ENCODE measurements at places on chromosomes 7 and 10. TPM values are rescaled to one million over a fixed set of nuclear protein-coding genes. Genes with fewer than 3 reads are reported as not detected.

Gene AGAP6
- 5.0 TPM for total RNA-seq

Gene ABCC2
- total RNA-seq, result 0.30 TPM

Gene TRIM50
- not detected for total RNA-seq

- no peak for DNase-seq
Observed at GRCh38 chr7:30510124-30511075, 5.8 kb upstream of the GGCT start.

- no peak for DNase-seq
Observed at GRCh38 chr10:19663344-19663743, 152.9 kb upstream of the PLXDC2 start.

DNA sequence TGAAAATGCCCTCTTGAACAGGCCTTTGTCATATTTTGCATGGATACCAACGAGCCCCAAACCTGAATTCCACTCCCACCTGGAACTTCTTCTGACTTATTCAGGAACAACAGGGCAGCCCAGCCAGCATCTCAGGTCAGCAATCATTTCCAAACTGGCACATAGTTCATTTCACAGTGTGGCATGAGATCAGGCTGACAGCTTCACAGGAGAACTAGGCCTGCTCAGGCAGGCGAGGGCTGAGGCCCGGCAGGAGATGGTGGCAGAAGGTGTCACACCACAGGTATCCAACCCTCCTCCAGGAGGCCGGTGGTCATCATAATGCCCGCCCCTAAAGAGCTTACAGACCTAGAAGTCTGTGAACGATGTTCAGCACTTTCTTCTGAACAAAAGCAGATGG is 42.5 kb downstream of the DENND11 start:
- no peak for DNase-seq

DNA sequence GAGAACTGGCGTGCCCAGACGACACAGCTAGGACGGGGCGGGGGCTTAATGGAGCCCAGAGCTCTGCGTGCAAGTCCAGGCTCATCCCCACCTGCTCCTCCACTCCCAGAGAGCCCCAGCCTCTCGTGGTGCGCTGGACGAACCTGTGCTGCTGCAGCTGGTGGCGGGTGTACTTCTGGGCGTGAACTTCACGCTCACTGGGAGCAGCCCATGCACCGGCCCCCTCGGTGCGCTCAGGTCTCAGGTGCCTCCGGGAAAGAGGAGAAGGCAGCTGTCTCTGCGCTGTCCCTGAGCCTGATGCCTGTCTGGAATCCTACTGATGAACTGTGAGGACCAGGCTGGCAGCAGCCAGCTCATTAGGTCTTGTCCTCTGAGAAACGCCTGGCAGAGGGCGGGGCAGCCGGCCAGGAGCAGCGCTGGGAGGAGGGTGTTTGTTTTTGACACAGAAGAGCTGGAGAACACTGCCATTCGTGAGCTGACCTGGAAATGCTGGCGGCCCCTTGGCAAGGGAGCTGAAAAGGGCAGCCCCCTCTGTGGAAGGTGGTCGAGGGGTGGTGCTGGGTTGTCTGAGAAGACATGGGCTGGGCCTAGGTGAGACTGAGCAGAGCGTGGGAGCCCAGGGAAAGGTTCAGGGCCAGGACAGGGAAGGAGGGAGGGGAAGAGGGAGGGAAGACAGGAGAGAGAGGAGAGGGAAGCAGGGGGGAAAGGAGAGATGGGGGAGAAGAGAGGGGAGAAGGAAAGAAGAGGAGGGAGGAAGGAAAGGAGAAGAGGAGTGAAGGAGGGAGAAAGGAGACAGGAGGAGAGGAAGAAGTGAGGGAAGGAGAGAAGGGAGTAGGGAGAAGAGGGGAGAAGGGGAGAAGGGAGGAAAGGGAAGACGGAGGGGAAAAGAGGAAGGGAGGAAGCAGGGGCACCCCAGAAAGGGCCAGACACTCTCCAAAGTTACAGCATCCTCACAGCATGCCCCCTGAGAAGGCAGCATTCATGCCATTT is 53.5 kb upstream of the TNS3 start:
- no peak for DNase-seq

GRCh38 chr7:16202303-16202702 is 219.0 kb downstream of the CRPPA start:
- no peak for DNase-seq

DNA sequence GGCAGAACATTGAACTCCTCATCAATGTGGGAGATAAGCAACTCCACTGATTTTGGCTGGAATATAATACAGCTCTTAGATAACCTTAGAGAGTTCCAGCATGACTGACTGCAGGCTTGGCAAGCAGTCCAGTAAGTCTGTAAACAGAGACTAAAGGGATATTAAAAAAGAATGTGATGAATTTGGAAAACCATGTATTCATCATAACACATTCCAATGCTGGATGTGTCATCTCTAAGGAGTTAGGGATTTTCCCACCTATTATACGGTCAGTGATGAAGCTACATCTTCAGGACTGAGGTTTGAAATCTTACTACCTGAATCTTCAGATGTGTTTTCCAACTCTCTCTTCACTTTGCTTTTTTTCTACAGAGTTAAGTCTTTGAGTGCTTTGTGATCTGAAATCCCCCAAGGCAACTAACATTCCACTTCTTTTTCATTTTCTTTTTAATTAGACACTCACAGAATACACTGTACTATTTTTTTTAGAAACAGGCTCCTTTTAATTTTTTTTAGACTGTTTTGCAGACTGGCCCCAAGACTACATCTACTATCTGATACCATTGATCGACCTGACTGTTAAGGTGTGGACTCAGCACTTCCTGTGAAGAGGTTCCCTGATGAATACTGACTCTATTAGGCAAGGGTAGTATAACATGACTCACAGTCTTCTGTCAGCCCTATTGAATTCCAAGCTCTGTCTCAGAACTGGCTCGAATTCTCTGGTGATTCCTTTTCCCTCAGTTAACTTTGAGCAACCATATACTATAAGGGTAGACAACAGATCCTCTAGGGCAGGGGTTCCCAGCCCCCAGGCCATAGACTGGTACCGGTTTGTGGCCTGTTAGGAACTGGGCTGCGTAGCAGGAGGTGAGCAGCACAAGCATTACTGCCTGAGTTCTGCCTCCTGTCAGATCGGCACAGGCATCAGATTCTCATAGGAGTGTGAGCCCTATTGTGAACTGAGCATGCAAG is 678.2 kb downstream of the GRM8 start:
- DNase-seq, result no peak

DNA sequence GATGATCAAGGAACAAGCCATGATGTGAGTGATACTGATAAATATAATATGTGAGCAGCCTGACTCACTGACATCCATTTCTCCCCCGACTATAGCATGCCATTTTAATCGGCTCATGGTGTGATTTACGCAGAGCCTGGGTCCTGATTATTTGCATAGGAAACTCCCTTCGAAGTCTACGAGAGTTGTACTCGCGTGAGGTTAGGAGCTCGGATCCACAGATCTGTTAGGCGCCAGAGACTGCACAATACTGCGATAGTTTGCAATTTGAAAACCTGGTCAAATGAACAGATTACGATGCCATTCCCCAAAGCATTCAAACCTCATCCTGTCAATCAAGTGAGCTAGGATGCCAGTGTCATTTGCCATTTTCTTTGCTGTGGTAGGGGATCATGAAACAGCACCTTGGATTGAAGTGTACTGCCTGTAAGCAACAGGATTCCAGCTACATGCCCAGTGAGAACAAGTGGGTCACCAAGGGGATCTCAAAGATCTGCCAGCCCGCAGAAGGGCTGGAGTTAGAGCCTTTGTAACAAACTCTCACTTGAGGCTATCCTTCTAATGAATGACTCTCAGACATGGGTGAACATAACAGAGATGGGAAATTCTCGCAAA is 158.3 kb downstream of the FRMD4A start:
- DNase-seq, result no peak

- no peak for DNase-seq
Observed at GRCh38 chr7:4256286-4256685, 425.8 kb upstream of the FOXK1 start.

DNA sequence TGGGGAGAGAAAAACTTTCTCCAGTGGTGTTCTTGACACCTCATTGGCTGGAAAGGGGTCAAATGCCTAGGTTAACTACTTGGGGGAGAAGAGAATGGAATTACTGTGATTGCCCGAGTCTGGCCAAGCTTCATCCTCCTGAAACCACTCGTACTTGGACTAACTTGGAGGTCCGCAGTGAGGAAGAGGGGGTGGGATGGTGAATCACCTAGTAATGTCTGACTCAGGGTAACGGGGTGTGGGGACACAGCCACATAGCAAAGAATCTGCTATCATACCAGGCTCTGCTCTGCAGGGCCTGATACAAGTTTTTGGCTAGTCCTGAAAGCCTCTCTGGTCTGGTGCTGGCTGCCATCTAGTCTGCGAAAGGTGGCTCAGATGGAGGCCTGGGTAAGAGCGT is 190.9 kb downstream of the RPS24 start:
- no peak for DNase-seq

- no peak for DNase-seq
Observed at GRCh38 chr7:132065989-132066603, 509.7 kb upstream of the PODXL start.

DNA sequence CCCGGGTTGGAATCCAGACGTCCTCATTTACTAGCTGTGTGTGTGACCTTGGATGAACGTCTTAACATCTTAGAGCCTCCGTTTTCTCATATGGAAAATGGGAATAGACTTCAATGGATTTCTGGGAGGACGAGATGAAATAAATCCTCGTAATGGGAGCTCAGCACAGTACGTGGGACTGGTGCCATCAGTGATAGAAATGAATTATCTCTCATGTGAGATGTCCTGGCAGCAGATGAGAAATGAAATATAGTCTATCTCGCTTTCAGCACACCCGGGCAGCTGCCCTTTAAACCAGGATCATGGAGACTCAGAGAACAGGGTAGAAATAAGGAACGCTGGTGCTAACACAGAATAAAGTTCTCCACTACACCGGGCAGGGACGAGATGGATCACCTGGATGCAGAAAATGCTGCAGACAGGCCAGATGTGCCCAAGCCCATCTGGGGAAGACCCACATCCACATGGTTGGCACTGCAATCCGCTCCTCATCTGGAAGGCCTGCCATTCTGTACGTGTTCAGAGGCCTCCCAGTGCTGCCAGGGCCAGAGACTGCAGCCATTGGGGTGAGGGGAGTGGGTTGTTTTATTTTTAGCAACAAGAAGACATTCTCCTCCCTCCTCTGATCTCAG is 11.1 kb upstream of the EMX2 start:
- DNase-seq, result no peak

All from cardiac septum (tissue), 1 donor.